SHP77 treated with DMSO at 0.1 percent for 48 hours (cell line): ENCODE measurements at places on chromosomes 5 and 9.

- no peak for DNase-seq
These were observed 1.5 kb upstream of the FXN start for GRCh38 chr9:69034071-69034470.

GRCh38 chr5:150081541-150082283, 4.6 kb downstream of the CSF1R start:
- DNase-seq = no peak

- DNase-seq = no peak
These were observed 24.7 kb downstream of the AMBP start for GRCh38 chr9:114053246-114054005.

DNA sequence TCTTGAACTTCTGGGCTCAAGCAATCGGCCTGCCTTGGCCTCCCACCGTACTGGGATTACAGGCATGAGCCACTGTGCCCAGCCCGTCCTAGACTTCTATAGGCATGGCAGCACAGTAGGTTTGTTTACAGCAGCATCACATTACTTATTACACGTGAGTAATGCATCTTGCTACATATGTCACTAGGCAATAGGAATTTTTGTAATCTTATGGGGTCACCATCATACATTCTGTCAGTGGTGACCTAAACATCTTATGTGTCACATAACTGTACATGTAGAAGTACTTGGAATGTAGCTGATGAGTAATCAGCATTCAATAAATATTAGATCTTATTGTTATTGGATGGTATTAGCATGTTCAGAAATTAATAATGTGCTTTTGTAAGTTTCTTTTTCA, 22.9 kb upstream of the ABCA1 start:
- no peak for DNase-seq

GRCh38 chr9:86562691-86563090, 208.5 kb upstream of the TUT7 start:
- DNase-seq = no peak

DNA sequence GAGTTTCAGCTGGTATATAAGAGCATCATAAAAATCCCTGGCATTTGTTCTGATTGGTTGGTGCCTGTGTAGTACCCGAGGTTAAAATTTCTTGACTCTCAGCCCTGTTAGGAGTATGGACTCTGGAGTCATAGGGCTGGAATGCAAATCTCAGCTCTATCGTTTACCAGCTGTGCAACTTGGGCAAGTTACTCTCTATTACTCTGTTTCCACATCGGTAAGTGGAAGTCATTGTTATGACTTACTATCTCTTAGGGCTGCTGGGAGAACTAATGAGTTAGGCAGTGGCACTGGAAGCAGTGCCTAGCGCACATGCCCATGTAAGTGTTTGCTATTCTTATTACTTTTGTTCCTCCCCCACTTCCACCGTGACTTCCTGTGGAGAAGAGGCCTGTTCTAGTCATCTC, 141.6 kb downstream of the BOD1 start:
- no peak for DNase-seq

GRCh38 chr9:23123048-23123632, 676.5 kb downstream of the DMRTA1 start:
- peak; percentile 1 for DNase-seq

- DNase-seq = no peak
These were observed 153.5 kb downstream of the MAT2B start for GRCh38 chr5:163658702-163659567.

DNA sequence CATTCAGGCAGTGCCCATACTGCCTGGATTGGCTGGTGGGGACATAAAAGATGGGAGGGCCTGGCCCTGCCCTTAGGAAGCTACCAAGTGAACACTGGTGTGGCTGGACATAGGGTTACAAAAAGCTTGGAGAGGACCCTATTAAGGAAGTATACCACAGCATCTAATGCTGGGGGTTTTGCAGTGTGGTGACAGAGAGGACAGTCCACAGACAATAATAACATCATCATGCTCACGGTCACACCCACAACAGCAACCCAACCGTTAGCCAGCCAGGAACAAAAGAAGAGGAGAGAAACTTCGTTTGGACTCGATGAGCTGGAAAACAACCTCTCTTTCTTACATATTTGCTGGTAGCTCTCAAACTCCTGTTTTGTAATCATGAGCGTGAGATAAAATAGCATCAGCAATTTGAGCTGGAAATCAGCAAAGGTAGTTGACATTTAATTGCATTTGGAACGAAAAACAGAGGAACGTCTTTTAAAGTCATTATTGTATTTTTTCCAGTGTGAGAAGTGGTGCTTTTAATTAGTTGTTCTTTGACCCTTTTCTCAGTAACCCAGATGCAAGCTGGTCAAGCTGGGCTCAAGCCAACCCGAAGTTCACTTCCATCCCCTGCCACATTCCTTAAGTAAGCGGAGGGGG, 73.4 kb downstream of the NSG2 start:
- DNase-seq = no peak

GRCh38 chr5:17189381-17190036, 27.9 kb upstream of the BASP1 start:
- DNase-seq = peak; percentile 78
